Stimulated activated CD8-positive, alpha-beta memory T cell treated with anti-CD3 and anti-CD28 coated beads, Interleukin-7, amount 100 ng/mL, for 1 hour (primary cell): ENCODE measurements at places on chromosomes 2 and 18.

DNA sequence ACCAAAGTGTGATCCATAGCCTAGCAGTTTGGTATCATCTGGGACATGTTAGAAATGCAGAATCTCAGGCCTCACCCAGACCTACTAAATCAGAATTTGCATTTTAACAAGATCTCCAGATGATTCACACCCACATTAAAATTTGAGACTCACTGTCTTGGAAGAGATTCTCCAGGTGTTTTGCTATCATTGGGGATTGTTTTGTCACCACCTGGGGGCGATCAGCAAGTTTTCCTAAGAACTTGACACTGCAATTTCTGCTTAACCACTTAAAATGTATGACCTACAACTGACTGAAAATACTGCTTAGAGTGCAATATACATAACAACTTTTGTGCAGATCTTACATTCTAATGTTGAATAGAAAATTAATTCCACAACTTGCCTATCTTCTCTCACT lies 18.9 kb upstream of the ITGA4 start:
- DNase-seq, result no peak

DNA sequence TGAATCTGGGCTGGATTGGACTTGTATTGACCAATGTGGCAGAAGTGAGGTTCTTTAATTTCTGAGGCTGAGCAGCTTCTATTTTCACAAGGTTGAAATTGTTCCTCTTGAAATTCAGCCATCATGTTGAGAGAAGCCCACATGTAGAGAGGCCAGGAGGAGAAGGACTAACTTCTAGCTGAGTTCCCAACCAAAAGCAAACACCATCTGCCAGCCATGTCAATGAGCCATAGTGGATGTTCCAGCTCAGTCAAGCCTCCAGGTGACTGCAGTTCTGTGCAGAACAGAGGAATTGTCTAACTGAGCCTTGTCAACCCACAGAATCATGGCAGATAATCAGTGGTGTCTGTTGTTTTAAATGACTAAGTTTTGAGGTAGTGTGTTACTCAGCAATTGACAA lies 110.6 kb upstream of the ACVR1 start:
- DNase-seq, result no peak

GRCh38 chr2:23387221-23387550 lies 2.2 kb downstream of the KLHL29 start:
- DNase-seq, result no peak

DNA sequence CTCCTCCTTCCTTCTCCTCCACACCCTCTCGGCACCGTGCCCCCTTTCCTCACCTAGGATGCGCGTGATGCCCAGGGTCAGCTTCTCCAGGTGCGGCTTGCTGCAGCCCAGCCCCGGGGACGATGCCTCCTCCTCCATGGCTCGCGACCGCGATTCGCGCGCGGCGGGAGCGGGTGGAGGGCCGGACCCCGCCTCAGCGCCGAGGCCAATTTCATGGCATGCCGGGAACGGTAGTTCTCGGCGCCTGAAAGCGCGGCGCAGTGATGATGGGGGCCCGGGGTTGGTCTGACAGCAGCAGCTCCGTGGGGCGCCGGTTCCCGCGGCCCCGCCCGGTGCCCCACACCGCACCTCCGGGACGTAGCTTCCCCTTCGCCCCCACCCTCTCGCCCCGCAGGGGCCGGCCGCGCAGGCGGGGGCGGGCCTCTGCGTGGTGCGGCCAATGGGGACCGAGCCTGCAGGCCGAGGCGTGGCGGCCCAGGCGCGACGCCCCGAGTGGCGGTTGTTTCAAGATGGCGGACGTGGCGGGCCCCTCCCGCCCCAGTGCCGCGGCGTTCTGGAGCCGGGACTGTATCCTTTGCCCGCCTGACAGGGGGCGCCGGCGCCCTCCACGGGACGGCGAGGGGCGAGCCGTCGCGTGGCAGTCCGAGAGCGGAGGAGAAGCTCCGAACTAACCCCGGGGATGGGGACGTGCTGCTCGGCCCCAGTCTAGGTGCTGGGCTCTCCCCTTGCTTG lies at the start of the genes KIAA1328 and TPGS2:
KIAA1328 (plus strand) TSS at position 498 of the 732 bp plus-strand sequence; CDS start at position 510, 12 bp downstream.
TPGS2 (minus strand) TSS at position 373 of the 732 bp plus-strand sequence; CDS start at position 138, 235 bp downstream.
- DNase-seq, result peak; percentile 73
